CD4-positive, alpha-beta T cell treated with Interleukin-17A for 1 hour (primary cell): ENCODE measurements at places on chromosomes 16 and 17.
A peak's percentile ranks its signal among the peaks of the same experiment; 100 is the strongest.

DNA sequence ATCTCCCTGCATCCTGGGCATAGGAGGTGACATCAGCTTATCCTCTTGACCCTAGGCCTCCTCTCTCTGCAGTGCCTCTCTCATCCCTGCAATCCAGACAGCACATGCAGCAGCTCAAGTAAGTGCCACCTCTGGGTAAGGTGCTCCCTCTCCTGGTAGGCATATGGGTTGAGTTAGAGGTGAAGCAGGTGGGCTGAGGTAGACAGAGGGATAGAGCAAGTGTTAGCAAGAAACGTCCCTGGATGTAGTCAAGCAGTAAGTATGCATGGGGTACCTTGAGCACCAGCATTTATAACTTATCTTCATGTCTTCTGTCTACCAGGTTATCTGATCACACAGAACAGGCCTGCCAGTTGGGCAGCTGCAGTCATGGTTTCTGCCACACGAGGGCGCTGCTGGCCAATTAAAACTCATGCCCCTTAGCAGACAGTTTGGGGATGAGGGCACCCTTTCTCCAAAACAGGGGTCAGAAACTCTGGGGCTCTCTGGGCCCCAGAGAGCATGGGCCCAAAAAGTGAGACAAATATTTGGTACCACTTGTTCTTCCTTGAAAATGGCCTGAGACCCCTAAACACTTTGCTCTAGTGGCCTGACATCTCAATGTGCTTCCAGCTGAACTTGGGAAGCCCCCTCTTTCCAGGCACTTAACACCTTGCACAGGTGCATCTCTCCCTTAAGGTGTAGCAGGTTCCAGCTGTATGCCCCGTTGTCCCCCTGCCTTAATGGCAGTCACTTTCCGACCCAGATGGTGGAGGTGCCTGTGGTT lies 59.8 kb downstream of the NEUROD2 start:
- DNase-seq = peak; percentile 77

- peak; percentile 77 for DNase-seq
Measured at GRCh38 chr17:76556765-76557367, 17.0 kb downstream of the PRCD start.

DNA sequence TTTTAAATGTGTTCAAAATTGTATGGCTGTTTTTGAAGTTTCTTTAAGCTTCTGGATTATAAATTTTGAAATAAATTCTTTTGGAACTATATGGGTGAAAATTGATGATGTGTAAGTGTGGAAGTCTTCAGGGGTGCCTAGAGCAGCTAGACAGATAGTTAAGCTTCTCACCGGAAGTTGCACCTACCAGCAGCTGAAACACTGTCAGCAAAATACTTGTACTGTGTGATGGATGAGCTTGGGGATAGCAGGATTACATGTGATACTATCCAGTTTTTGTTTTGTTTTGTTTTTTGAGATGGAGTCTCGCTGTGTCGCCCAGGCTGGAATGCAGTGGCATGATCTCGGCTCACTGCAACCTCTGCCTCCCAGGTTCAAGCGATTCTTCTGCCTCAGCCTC lies 19.7 kb downstream of the RBL2 start:
- DNase-seq = peak; percentile 57

- DNase-seq = no peak
Measured at GRCh38 chr17:2335726-2336214, 487 bp downstream of the TSR1 start.

- no peak for DNase-seq
Measured at GRCh38 chr16:48949636-48950035, 332.0 kb downstream of the CBLN1 start.

DNA sequence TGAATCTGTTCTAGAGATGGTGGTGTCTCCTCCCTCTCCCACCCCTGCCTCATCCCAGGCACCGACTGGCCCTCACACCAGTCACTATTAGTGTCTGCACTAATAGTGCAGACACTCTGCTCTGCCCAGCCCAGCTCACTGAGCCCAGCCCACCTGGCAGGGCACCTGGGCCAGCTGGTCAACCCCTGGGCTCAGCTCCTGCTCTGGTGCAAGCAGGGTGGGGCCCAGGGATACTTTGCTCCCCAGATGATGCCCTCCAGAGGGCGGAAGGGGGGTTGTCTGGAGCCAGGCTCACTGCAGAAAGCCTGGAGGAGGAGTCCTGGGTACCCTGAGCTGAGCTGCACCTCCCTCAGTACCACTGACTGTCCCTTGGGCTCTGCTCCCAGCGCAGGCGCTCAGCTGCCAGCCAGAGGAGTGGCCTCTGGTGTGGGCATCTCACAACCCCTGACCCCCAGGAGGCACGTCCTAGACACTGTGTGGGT lies 14.5 kb downstream of the RAB11FIP4 start:
- DNase-seq = no peak

DNA sequence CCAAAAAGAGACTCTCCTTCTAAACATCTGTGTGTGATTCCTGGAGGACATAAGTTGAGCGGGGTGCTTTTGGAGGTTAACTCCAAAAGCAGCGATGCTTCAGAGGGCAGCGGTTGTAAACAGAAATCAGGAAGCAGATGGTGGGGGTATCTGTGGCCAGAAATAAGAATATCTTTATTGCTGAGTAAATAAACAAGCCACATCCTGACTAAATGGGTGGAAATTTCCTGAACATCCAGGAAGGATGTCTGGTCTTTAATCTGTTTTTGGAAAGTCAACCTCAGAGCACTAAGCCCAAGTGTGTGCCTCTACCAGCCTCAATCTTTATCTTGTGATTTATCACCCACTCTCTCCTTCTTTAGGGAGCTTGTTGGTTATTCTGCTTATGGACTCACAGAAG lies 123.3 kb downstream of the CDH13 start:
- DNase-seq = no peak

DNA sequence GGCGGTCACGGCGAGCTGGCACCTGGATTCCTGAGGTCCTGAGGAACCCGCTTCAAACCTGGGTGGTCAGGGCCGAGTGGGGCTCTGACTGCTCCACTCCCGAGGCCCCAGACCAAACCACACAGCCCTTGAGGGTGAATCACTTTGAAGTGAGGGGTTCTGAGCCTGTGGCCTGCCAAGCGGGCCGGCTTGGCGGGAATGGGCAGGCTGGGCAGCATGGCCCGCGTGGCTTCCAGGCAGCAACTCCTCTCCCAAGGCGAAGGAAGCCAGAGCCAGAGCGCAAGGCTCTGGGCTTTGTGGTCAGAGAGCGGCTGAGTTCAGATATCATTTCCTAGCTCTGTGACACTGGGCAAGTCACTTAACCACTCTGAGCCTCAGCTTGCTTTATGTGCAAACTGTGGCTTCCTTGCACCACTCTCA lies 42.7 kb downstream of the CMIP start:
- no peak for DNase-seq

DNA sequence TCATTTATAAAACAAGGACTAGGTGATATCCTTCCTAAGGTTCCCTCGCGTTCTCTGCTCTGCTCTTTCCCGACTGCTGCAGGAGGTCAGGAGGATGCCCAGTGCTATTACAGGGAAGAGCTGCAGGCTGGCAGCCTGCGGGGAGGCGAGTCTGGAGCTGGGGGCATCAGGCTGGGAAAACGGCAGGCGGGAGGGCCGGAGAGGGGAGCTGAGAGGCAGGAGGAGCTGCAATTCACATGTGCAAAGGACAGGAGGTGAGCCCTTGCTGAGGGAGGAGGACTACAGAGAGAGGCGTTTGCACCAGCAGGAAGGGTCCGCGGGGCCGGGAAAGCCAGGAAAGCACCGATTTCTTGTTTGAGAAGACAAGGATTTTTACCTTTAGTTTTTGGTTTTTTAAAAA lies 8.1 kb downstream of the ADAD2 start:
- no peak for DNase-seq

GRCh38 chr17:7294614-7295153 lies at the start of gene YBX2:
YBX2 (minus strand) TSS chr17:7294639; CDS start chr17:7294500, 139 bp downstream.
- DNase-seq = peak; percentile 84

GRCh38 chr17:41895617-41896016 lies 23.1 kb downstream of the ACLY start:
- DNase-seq = no peak

DNA sequence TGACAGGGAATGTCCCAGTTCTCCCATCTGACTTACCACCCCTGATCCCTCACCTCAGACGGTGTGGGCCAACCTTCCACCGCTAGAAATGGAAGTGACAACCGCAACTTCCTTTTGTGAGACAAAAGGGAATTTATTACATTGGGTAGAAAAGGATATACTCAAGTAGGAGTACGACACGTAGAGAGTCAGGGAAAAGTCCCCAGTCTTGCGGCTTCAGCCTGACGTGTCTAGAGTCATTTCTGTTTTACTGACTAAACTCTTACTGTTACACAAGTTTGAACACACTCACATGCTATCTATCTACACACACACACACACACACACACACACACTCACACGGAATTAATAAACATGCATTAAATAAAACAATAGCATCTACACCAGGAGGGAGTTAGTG lies 178.9 kb downstream of the COPRS start:
- DNase-seq = peak; percentile 21

DNA sequence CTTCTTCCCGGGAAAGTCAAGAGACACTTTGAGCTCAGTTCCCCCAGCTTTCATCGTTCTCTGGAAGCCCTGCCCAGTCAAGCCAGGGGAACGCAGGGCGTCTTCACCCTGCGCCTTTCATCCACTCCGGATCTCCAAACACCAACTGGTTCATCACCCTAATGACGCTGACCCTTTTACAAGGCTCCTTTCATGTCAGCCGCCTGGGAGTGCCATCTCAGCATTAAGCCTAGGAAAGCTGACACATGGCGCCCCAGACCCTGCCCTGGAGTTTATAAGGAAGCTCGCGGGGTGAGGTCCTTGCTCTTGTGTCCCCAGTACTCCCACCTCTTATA lies 594 bp upstream of the DNAJC7 start:
- no peak for DNase-seq

- DNase-seq = no peak
Measured at GRCh38 chr17:76153640-76154039, 12.6 kb upstream of the FOXJ1 start.

DNA sequence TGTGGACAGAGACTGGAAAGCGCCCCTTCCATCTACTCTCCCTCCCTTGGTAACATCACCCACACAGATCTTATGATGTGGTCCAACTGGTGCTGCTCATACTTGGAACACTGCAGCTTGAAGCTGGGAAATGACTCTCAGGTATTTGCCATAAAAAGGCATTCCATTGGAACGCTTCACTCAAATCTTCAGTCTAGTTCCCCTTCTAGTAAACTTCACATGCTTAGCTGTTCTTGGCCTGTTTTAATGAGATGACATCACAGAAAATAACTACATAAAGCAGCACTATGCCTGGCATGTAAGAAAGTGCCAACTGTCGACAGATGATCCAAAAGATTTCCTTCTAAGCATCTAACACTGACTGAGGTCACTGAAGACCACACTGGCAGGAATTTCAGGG lies 9.3 kb downstream of the ZNF263 start:
- DNase-seq = no peak

DNA sequence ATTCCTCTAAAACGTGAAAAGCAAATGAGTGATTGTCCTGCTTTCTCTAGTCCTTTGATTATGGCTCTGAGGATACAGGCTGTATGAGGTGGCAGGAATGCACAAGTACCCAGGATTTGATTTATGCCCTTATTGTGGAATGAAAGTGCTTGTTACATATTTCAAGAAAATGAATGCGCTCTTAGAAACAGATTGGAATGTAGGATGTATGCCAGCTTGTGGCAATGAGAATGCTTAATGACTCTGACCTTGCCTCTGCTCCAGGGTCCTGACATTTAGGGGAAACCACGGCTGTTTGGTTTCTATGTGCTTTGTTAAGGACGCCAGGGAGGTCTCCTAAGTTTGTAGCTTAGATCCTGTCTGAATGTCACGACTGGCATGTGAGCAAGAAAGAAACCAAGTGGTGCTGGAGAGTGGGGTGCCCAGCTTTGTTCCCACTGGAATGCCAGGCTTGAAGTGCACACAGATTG lies 22.0 kb downstream of the PRCD start:
- DNase-seq = no peak

- peak; percentile 66 for DNase-seq
Measured at GRCh38 chr16:11224096-11224893, 31.7 kb downstream of the SOCS1 start.

DNA sequence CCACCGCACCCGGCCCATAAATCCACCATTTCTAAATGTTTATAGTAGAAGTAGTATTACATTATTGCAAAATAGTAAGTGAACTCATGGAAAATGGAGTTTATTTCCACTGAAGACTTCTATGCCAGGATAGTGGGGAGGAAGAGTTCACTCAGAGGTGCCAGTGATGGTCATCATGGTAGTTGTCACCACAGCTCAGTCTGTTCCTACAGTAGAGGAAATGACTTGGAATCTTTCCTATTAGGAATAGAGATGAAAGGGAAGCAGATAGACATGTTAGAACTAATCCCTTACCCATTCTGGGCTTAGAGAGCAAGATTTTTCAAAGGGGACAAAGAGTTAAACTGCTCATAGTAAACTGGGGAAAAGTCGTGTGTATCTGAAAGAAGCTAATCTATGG lies 20.1 kb downstream of the MRPL45 start:
- no peak for DNase-seq
